RKO (cell line): ENCODE measurements at places on chromosomes 1 and 21.

GRCh38 chr1:218588540-218589172, 243.5 kb downstream of the TGFB2 start:
- no peak for DNase-seq

- DNase-seq = peak; percentile 49
Observed at GRCh38 chr1:151612501-151613281, 841 bp downstream of the SNX27 start.

- DNase-seq = no peak
Observed at GRCh38 chr1:168246506-168246905, 20.7 kb downstream of the SFT2D2 start.

DNA sequence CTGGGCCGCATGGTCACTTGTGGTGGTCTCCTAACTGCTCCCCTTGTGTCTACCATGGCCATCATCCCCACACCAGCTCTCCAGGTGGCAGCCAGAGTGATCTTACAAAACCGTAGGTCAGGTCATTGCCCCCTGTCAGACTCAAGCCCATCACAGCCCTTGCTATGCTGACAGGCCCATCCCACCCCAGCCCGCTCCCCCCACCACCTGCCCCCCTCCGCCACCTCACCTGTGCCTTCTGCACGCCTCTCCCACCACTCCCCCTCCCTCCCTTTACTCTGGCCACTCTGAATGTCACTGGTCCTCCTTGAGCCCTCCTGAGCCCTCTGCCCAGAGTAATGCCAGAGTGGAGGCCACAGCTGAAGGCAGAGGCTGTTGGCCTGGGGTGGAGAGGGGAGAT, 28.5 kb downstream of the TEX35 start:
- no peak for DNase-seq

DNA sequence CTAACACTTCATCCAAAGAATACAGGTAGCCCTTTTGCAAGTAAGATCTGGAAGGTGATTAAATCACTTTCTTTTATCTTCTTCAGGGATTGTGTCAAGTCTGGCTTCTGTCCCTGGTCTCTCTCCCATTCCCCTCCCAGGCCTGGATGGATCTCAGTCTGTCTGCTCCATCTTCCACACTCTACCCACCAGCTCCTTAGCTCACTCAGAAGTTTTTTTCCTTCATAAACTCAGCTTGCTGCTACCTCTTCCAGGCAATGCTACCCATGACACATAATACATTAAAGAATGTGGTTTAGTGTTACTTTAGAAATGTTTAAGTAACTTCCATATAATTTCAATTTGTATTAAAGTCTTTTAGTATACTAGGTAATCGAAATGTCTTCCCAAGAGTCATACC, 133.1 kb downstream of the AKT3 start:
- DNase-seq = no peak
